ENCODE measurements at places on chromosomes 12 and 14. TPM values are rescaled to one million over a fixed set of nuclear protein-coding genes. Genes with fewer than 3 reads are reported as not detected.

ZC2HC1C gene
- 3.0 TPM for total RNA-seq

MYF6 gene
- not detected for total RNA-seq

FAIM2 gene
- not detected for total RNA-seq

HOXC11 gene
- total RNA-seq = 0.58 TPM

ANO2 gene
- not detected for total RNA-seq

KRT75 gene
- total RNA-seq = 0.19 TPM

DTX3 gene
- total RNA-seq = 18.8 TPM

DPY19L2 gene
- 2.6 TPM for total RNA-seq

WNT1 gene
- total RNA-seq = not detected

MSRB3 gene
- total RNA-seq = 24.3 TPM

IRF9 gene
- total RNA-seq = 14.5 TPM

ARHGEF40 gene
- total RNA-seq = 8.7 TPM

KLRD1 gene
- not detected for total RNA-seq

STAC3 gene
- total RNA-seq = 0.27 TPM

CLEC4C gene
- total RNA-seq = not detected

SYCP3 gene
- total RNA-seq = not detected

TAS2R13 gene
- total RNA-seq = not detected

OR6C65 gene
- total RNA-seq = not detected

CCDC197 gene
- total RNA-seq = not detected

HOXC12 gene
- not detected for total RNA-seq

TSPAN11 gene
- 0.04 TPM for total RNA-seq

SLCO1B3 gene
- total RNA-seq = 15.3 TPM

HOXC9 gene
- total RNA-seq = 14.1 TPM

CAND1 gene
- total RNA-seq = 92.5 TPM

LBHD2 gene
- not detected for total RNA-seq

PIWIL1 gene
- total RNA-seq = not detected

IFI27 gene
- total RNA-seq = 0.25 TPM

VRTN gene
- not detected for total RNA-seq

TMEM120B gene
- 7.9 TPM for total RNA-seq

MUCL1 gene
- not detected for total RNA-seq

CLEC4A gene
- not detected for total RNA-seq

TSHR gene
- total RNA-seq = not detected

TMEM253 gene
- total RNA-seq = 0.85 TPM

NOS1 gene
- 0.54 TPM for total RNA-seq

CELA1 gene
- total RNA-seq = not detected

SCYL2 gene
- 20.3 TPM for total RNA-seq

PSMA6 gene
- 246 TPM for total RNA-seq

E2F7 gene
- total RNA-seq = 8.3 TPM

MGAT4C gene
- 0.18 TPM for total RNA-seq

KRT83 gene
- total RNA-seq = 2.5 TPM

KLRC1 gene
- total RNA-seq = not detected

LTBR gene
- 198 TPM for total RNA-seq

PKP2 gene
- 2.5 TPM for total RNA-seq

FAM186B gene
- 0.16 TPM for total RNA-seq

RERG gene
- 0.22 TPM for total RNA-seq

SERPINA12 gene
- total RNA-seq = not detected

GLS2 gene
- 0.09 TPM for total RNA-seq

TGM1 gene
- 1.0 TPM for total RNA-seq

SYT10 gene
- total RNA-seq = not detected

CDCA4 gene
- total RNA-seq = 46.8 TPM

GAS2L3 gene
- total RNA-seq = 10.2 TPM
